ENCODE measurements at places on chromosomes 4 and X. TPM values are rescaled to one million over a fixed set of nuclear protein-coding genes. Genes with fewer than 3 reads are reported as not detected.

Gene DCAF4L1
- 0.17 TPM for total RNA-seq

GRCh38 chr4:13618212-13618806 lies 9.2 kb downstream of the BOD1L1 start:
- DNase-seq: no peak

- no peak for DNase-seq
Observed at GRCh38 chrX:19628011-19628575, 112.8 kb upstream of the MAP3K15 start.

Gene SPANXN4
- total RNA-seq: not detected

Gene PAGE4
- not detected for total RNA-seq

GRCh38 chr4:121726642-121727268 lies 30.0 kb upstream of the ANXA5 start:
- no peak for DNase-seq

All from right cardiac atrium (tissue), 5 donors.